Activated CD8-positive, alpha-beta memory T cell treated with anti-CD3 and anti-CD28 coated beads for 4 hours (primary cell): ENCODE measurements at places on chromosomes 3 and 15.

DNA sequence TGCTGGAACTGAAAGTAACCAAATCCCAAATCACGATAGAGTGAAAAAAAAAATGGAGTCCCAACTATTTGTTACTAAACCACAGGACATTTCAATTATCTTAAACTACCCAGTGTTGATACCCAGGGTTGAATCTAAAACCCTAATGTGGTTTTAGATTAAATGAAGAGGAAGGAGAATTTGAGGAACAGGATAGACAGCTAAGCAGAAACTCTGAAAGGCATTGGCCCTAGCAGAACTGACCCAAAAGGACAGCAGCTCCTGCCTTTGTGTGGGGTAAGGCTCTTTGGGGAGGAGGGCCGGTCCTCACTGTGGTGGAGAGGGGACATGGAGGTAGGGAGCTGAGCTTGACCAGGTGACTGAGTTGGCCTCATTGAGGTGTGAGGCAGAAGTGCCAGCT is 30.7 kb upstream of the SNRK start:
- DNase-seq: no peak

DNA sequence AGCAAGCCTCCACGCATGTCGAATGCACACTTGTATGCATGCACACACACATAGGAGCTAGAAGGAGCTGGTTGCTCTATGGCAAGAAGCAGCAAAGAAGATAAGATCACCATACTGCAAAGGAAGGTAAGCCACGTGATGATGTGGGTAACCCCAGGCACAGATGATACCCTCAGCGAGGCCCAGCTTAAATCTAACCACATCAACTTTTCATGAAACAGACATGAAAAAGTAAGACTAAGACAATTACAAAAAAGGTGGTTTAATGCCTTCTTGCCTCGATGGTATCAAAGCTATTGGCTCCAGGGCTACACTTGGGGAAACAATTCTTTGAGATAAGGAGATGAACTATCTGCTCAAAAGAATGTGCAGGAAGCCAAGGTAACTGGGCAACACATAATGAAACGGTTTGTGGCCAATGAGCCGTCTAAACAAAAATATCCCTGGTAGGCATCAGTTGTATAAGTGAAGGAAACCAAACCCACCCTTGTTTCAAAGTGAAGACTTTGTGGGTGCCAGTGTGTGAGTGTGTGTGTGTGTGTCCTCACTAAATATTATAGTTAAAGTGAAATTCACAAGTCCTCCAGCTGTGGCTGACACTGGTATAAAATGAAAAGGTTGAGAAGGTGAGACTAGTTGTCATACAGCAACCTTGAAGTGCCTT is 365.7 kb upstream of the ICE2 start:
- DNase-seq: peak; percentile 32

DNA sequence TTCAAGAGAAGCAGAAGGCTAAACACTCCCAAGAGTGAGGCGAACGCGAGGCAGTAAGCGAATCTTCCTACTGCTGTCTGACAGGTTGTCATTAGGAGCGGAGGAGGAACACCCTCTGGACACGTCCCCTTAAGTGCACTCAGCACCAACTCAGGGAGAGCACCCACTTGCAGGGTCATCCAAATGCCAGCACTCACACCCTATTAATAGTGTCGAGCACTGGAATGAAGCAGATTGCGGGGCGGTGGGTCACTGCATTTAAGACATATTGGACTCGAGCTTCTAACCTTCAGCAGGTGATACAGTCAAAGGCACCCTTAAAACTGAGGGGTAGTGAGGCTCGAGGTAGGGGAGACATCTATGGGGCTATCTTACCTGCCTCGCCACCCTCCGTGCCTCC is 28.7 kb downstream of the SH3BP5 start:
- DNase-seq: no peak

DNA sequence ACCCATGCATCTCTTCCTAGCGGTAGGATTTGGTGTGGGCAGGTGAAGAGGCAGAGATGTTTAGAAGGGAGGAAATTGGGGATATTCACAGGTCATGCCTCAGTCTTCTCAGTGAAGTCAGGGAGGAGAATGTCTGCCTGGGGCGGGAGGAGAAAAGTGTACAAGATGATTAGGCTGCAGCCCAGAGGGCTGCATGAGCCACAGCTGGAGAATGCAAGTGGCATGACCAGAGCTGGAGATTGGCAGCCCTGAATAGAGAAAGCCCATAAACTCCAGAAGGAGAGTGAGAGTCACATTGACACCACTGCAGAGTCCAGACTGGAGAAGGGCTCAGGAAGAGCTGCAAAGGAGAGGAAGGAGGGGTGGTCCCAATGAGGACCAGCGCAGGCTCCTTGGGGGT is 22.6 kb downstream of the PDHB start:
- no peak for DNase-seq

- DNase-seq: no peak
These were observed 8.3 kb downstream of the CD200R1 start for GRCh38 chr3:112966633-112967032.

DNA sequence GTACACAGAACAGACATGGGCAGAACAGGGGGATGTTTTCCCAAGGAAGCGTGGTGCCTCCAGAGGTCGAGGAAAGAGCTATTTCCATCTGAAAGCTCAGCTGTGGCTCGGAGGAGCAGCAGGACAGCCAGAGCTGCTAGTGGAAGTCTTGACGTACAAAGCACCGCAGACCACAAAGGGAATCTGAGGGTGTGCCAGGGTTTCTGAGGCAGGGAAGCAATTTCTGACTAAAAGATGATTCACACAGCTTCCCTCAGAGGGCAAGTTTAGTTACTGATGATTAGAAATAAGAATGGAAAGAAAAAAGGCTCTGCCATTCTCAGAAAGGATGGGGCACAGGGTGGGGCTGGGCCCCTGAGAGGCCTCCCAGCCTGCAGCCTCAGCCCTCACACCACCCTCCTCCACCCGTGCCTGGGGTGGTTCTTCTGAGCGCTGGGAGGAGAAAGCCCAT is 45.8 kb upstream of the SEC13 start:
- DNase-seq: peak; percentile 35
